ENCODE measurements at places on chromosomes 6 and 20.
A peak's percentile ranks its signal among the peaks of the same experiment; 100 is the strongest.

DNA sequence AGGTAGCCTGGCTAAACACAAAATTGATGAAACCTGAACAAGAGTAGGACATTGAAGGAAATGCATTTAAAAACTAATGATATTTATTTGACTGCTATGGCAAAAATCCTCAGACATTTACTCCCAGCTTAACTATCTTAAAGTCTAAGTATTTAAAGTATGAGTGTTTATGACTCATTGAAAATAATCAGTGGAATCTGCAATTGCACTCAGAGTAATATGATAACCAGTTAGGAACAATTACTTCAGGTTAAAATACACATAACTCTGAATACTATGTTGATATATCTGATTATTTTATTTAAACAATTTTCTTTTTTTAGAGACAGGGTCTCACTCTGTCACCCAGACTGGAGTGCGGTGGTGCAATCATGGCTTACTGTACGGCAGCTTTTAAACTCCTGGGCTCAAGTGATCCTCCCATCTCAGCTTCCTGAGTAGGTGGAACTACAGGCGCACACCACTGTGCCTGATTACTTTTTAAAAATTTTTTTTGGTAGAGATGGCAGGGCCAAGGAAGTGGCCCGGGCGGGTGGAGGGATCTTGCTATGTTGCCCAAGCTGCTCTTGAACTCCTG, 43.9 kb downstream of the FILIP1 start:
- no peak for DNase-seq

GRCh38 chr6:41135062-41135832, 18.9 kb downstream of the TREML1 start:
- DNase-seq, result no peak

DNA sequence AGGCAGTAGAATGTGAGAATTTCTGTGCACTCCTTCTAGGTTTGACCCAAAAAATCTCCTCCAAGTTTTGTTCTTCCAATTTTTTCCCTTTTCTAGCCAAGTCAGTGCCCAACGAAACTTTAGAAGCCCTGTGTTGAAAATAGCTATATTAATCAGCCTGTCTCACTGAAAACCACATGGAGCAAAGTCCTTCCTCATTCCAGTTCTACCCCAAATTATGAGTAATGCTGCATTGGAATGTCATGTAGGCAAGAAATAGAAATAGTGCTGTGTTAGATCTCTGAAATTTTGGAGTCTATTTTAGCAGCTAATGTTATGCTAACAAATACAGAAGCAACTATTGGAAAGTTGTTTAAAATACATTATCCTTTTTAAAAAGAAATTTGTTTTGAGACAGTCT, 725.5 kb downstream of the TBC1D32 start:
- DNase-seq, result no peak

GRCh38 chr20:48609491-48609978, 218.3 kb downstream of the PREX1 start:
- peak; percentile 15 for DNase-seq

- DNase-seq, result no peak
These were observed 83.9 kb downstream of the UNC5CL start for GRCh38 chr6:40955178-40955545.

GRCh38 chr6:143037470-143037869, 23.2 kb upstream of the AIG1 start:
- DNase-seq, result no peak

- DNase-seq, result no peak
These were observed 733 bp upstream of the GOPC start for GRCh38 chr6:117602899-117603588.

DNA sequence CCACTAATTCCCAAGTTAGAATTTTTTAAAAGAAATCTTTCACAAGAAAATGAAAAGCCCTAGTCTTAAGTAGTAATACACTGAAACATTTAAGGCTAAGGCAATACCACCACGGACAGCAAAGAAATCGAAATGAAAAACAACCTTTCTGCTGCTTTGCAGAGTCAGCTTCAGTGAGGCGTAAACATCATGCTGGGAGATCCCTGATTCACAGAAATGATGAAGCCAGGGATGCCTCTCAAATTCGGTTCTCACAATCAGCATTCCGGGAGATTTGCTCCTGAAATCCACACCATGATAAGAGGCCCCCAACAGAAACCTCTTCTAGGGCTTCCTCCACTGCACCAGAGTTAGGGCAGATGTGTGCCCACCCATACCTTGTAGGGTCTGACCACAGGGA, 18.6 kb downstream of the RRBP1 start:
- DNase-seq, result peak; percentile 2

GRCh38 chr6:93580446-93580845, 161.1 kb upstream of the EPHA7 start:
- DNase-seq, result no peak

GRCh38 chr6:75115481-75115880, 90.4 kb downstream of the COL12A1 start:
- DNase-seq, result no peak

DNA sequence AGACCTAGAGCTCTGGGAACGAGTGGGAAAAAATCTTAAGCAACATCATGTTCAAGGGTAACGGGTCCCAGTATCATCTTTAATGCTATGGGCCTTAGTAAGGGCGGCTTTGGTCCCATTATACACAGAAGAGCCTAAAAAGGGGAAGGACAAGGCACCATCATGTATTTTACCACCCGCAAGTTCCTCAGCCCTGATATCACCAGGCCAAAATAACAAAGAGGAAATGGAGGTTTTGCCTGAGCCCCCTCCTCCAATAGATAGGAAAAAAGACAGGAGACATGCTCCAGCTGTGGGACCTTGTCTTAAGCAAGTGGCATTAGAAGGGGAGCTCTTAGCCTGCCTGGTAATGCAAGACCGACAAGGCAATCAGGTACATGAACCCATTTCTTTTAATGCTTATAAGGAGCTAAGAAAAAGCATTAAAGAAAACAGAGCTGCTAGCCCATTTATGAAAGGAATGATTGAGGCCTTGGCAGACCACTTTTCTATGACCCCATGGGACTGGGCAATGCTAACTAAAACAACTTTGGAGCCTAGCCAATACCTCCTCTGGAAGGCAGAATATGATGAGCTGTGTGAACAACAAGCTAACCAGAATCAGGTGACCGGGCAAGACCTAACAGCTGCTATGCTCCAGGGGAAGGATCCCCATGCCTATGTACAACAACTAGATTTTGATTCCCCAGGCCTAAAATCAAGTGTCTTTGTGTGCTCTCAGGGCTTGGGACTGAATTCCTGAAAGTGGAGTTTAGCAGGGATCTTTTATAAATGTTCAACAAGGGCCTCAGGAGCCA, 23.2 kb downstream of the HLA-DPA1 start:
- no peak for DNase-seq

DNA sequence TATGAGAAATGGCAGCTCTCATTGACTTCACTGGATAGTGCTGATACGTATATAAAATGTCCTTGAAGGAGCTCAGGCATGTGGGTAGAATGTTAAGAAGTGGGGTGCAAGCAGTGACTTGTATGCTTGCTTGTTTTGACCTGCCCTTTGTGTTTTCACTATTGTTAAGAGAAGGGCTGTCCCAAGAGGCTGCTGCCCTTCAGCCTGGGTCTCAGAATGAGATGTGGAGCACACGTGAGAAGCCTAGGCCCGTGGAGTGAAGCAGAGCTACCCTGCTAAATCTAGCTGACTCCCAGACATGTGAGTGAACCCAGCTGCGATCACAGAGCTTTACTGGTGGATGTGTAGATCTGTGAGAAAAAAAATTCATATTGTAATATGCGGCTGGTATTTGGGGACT, 305.3 kb upstream of the RGS17 start:
- no peak for DNase-seq

DNA sequence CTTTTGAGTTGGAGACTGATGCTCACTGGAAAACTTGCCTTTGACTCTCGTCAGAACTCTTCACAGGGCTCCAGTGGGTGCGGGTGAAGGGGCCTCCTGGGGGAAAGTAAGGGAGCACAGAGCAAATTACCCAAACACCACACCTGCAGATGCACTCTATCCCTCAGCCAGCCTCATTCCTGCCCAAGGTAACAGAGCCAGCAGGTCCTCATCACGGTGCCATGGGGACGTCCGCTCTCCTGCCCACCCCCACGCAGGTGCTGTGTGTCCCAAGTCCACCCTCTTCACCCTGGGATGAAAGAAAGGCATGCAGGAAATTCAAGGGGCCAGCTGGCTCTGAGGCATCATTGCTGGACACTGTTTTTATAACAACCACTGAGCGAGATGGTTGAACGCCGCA, 269.0 kb downstream of the SMOC2 start:
- no peak for DNase-seq

DNA sequence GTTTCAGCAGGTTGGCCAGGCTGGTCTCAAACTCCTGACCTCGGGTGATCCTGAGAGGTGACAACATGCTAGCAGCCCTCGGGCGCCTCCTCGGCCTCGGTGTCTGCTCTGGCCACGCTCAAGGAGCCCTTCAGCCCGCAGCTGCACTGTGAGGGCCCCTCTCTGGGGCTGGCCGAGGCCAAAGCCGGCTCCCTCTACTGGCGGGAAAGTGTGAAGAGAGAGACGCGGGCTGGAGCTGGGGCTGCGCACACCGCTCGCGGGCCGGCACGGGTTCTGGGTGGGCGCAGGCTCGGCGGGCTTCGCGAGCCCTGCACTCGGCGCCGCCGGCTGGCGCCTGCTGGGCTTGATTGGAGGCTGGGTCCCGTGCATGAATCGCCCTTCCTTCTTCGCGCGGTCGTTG, 80.8 kb upstream of the RBM24 start:
- DNase-seq, result no peak

DNA sequence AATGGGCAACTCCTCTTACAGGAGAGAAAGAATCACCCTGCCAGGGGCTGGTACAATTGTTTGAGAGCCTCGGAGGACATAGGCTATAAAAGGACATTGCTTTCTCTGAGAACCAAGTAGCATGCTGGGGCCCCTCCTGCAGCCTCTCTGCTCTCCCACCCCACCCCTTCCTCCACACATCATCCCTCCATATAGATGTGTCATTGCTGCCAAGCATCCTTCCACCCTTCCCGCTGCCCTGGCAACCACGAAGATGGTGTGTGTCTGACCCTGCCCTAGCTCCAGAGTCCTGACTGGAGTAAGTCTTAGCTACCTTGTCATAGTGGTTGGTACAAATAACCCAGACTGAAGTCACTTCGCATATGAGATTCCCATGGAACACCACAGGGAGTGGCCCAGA, 129.7 kb downstream of the SNX5 start:
- no peak for DNase-seq

DNA sequence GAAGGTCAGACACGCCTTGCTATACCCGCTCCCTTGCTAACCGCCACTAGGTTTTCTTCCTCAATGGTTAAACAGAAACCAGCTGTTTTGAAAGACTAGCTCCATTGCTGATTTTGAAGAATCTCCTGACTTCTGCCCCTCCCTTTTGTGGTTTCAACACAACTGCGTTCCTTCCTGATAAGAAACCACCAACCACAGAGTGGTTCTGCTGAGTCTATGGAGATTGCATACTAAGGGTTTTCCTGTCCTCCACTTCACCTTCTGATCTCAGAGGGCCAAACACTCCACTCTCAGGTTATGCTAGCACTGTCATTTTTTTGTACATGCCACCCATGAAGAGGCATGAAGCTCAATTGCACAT, 207.9 kb downstream of the MYLK4 start:
- DNase-seq, result no peak

- peak; percentile 45 for DNase-seq
These were observed 23.9 kb upstream of the TINAG start for GRCh38 chr6:54284161-54284860.

DNA sequence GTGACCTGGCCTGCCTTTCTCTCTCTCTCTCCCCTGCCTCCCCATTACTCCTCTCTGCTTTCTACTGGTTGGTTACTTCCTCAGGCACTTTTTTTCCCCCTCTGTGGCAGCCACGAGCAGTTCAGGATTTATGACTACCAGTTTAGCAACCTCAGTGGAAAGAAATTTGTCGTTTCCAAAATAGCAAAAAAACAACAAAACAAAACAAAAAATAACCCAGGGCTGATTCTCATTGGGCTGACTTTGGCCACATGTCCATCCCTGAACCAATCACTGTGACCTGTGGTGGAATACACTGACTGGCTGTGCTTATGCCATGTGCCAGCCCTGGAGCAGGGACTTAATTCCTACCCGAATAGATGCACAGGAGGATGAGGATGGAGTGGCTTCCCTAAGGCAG, 137.4 kb downstream of the TFAP2C start:
- DNase-seq, result no peak

DNA sequence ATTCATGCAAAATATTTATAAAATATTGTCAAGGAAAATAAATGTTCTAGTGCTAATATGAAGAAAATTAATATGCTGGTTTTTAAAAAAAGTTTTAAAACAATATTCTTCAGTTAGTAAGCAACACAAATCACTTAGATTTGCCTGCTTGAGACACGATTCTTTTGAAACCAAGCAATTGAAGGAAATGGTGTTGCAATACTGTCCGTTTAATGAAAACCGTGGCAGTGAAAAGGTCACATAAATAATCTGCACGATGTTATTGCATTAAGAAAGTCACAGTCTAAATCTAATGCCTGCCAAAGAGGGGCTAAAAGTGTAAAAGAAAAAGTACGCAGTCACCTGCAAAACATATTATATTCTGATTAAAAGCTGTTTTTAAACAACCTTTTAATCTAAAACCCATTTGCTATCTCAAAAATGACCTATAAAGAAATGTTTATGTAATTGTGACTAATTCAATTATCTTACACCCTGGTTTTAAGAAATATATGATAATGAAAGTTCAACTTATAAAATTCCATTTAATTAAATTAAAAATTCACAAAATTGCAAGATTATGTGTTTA, 143.0 kb downstream of the GMDS start:
- no peak for DNase-seq

GRCh38 chr20:49724408-49725223, 10.9 kb upstream of the B4GALT5 start:
- no peak for DNase-seq

DNA sequence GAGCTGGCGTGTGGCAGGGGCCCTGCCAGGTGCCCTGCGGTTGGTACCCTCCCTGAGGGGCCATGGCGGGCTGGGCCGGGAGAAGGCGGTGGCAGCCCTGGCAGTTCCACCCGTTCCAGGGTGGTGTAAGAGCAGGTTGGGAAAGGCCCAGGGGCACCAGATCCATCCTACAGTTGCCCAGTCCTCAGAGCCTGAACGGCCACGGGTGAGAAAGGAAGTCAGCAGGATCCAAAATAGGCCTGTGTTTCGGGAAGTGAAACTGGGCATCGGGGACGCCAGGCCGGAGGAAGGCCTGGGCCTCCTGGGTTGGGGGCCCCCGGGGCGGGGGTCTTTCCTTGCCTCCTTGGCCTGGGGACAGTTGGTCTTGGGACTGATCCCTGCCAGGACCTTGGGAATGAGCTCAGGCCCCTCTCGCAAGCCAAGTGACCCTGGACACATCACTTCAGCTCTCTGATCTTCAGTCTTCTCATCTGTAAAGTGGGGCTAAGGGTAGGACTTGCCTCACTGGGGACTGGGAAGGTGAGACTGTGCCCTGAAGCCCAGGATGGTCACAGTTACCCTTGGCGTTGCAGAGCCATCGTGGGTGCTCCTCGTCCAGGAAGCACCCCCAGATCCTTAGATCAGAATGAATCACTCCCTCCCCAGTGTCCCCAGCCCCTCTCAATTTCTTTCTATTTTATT, 18.1 kb upstream of the NOL4L start:
- no peak for DNase-seq

- peak; percentile 49 for DNase-seq
These were observed 6.0 kb downstream of the SYTL3 start for GRCh38 chr6:158655569-158656450.
